Stimulated activated CD8-positive, alpha-beta memory T cell treated with anti-CD3 and anti-CD28 coated beads, Interleukin-4, amount 100 ng/mL, for 1 hour (primary cell): ENCODE measurements at places on chromosomes 11 and 22.

GRCh38 chr11:71240865-71241691 is 11.3 kb downstream of the SHANK2 start:
- no peak for DNase-seq

DNA sequence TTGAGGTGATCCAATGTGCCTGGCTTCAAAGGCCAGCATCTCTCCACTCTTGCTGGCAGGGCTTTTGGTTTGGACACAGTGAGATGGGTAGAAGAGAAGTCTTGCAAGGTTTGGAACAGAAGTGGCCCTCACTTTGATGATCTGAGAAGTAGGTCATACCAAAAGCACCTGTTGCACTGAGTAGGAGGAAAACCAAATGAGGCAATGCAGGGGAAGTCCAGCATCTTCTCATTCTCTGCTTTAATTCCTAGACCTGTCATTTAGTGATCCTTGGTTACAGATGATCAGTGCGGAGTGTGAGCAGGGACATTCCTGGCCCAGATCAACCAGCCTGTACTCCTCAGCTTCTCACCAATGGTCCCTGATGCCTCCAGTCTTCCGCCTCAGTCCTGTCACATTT is 990.5 kb downstream of the OPCML start:
- no peak for DNase-seq

GRCh38 chr22:19434401-19434800 is 2.1 kb downstream of the MRPL40 start:
- no peak for DNase-seq

DNA sequence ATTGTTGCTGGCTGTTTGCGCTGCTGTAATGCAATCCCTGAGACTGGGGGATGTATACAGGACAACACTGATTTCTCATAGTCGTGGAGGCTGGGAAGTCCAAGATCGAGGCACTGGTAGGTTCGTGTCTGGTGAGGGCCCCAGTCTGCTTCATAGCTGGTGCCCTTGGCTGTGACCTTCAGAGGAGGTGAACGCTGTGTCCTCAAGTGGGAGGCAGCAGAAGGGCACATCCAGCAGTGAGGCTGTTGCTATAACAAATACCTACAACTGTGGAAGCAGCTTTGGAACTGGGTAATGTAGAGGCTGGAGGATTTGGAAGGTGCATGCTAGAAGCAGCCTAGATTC is 21.3 kb downstream of the KRTAP5-5 start:
- no peak for DNase-seq
